Fibroblast of the aortic adventitia (primary cell): ENCODE measurements at places on chromosomes 3 and 15.

- DNase-seq, result no peak
Observed at GRCh38 chr3:82509106-82509842, 747.8 kb upstream of the GBE1 start.

GRCh38 chr3:159082519-159082918 is 280.7 kb downstream of the MFSD1 start:
- no peak for DNase-seq

DNA sequence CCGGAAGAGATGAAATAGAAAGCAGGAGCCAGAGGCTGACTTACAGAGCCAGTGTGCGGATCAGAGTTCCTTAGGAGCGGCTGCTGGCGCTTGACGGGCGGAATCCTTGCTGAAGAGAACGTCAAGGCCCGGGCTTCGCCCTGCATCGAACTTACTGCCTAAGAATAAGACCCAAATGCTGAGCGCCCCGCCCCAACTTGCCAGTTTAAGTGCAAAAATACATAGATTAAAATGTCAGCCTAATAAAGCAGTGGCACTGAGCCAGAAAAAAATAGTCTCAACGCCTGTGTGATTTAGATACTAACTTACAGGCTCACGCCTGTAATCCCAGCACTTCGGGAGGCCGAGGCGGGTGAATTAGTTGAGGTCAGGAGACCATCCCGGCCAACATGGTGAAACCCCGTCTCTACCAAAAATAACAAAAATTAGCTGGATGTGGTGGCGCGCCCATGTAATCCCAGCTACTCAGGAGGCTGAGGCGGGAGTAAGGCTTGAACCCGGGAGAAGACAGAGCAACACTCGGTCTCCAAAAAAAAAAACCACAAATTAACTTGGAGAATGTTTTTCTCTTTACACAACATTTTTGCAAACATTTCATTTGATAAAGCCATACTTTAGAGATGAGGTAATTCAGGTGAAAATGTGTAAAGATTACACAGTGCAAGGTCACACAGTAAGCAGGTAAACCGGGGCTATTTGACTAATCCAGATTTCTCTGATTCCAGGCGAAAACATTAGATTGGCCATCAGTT is 1.2 kb upstream of the UBP1 start:
- DNase-seq, result no peak

DNA sequence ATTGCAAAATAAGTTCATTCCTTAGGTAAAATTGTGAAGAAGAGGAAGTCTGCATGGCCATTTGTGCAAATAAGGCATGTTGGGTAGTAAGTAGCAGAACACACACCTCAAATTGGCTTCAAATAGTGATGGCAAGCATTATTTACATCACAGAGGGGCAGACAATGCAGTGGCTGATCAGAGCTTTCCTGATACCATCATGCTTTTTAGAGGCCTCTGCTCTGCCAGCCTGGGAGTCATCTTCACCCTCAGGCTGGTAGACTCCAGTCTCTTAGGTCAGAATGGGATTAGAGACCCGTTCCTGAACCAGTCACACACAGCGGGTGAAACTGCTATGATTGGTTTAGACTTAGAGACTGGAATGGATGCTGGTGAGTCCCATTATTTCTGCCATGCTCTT is 396.0 kb upstream of the MCTP2 start:
- DNase-seq, result no peak

DNA sequence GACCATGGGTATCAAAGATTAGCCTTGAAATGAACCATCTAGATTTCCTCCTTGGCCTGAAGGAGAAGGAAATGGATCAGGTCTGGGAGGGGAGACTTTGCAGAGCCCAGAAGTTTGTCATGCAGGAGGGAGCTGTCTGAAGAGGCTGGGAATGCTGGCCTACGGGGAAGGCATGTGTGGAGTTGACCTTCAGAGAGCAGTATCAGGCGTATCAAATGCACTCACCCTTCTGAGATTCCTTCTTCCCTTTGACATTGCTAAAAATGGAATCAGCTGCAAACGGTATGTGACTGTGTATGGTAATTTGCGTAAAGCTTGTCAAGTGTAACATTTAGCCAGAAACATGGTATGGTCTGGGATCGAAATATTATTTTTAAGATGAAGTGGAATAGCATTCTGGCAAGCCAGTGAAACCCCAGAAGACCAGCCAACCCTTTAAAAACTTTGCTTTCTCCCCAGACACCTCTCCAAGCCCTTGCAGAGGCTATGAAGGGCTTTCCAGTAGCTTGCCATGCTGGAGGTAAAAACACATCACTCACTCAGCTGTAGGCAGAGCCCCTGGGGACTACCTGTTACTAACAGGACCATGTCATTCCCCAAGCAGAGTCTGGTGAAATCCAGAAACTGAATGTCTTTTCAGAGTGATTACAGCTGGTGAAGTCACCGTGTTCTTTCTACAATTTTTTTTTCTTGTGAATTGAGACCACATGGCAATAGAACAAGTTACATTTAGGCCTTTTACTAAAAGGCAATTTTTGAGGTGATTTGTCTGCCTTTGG is 174.7 kb upstream of the SLC24A5 start:
- no peak for DNase-seq

DNA sequence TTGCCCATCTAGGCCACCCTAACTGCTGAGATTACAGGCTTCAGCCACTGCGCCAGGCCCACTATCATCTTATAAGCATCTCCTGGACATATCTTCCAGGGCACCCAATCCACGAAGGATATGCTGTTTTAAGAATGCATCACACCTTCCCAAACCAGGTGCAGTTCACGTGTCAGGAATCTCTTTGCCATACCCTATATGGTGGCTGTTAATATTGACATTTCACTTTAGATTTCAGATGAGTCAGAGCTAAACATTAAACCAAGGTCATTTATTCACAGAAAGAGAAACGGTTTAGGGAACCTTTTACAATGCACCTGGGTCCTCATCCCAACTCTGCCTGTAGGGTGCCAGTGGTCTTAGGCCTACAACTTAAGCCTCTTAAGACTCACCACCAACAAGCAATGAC is 85.7 kb downstream of the TBL1XR1 start:
- DNase-seq, result no peak

- no peak for DNase-seq
Observed at GRCh38 chr3:69553888-69554287, 168.0 kb upstream of the FRMD4B start.

DNA sequence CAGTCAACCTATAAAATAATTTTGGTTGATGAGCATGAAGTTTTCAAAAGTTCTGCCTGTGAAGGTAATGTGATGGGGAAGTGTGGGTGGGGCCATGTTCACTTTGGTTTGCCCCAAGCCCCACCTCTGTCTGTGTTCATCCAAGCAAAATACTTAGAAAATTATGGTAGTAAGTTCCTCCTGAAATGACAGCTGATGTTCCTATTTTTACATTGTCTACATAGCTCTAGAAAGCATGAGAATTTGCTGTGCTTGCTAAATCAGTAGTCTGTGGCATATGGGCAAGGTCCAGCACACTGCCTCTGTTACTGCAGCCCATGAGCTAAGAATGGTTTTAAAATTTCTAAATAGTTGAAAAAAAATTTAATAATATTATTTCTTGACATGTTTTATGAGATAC is 21.9 kb upstream of the CP start:
- DNase-seq, result no peak

- DNase-seq, result no peak
Observed at GRCh38 chr15:41852736-41853590, 14.3 kb downstream of the PLA2G4B start.

DNA sequence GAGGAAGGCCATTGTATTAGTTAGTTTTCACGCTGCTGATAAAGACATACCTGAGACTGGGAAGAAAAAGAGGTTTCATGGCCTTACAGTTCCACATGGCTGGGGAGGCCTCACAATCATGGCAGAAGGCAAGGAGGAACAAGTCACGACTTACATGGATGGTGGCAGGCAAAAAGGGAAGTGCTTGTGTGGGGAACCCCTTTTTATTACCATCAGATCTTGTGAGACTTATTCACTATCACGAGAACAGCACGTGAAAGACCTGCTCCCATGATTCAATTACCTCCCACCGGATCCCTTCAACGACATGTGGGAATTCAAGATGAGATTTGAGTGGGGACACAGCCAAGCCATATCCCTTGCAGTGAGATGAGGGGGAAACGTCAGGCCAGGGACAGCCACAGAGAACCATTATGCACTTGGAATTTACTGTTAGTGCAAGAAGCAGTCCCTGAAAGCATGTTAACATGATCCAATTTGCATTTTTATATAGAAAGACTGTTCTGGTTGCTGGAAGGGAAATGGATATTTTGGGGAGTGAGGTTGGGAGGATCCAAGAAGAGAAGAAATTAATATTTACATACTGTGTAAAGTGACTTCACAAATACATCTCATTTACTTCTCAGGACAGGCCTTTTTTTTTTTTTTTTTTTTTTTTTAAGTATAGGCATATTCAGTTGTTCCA is 87.1 kb downstream of the ARNT2 start:
- no peak for DNase-seq

DNA sequence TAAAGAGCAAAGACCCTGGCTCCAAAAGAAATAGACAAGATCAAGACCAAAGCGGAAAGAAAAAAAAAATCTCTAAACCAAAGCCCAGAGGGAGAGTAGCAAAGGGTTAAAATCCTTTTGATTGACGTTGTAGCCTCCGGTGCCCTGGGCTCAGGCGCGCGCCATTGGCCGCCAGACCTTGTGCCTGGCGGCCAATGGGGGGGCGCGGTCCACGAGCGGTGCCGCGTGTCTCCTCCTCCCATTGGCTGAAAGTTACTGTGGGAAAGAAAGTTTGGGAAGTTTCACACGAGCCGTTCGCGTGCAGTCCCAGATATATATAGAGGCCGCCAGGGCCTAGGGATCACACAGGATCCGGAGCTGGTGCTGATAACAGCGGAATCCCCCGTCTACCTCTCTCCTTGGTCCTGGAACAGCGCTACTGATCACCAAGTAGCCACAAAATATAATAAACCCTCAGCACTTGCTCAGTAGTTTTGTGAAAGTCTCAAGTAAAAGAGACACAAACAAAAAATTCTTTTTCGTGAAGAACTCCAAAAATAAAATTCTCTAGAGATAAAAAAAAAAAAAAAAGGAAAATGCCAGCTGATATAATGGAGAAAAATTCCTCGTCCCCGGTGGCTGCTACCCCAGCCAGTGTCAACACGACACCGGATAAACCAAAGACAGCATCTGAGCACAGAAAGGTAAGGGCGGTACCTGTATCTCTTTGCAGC is at the start of gene HES1:
Gene HES1, plus strand, starts transcription at position 343 of the 713 bp plus-strand sequence. Its CDS starts 233 bp downstream, at position 576.
- DNase-seq, result peak; percentile 97

GRCh38 chr15:48647962-48648361 is 2.5 kb upstream of the FBN1 start:
- DNase-seq, result peak; percentile 70

DNA sequence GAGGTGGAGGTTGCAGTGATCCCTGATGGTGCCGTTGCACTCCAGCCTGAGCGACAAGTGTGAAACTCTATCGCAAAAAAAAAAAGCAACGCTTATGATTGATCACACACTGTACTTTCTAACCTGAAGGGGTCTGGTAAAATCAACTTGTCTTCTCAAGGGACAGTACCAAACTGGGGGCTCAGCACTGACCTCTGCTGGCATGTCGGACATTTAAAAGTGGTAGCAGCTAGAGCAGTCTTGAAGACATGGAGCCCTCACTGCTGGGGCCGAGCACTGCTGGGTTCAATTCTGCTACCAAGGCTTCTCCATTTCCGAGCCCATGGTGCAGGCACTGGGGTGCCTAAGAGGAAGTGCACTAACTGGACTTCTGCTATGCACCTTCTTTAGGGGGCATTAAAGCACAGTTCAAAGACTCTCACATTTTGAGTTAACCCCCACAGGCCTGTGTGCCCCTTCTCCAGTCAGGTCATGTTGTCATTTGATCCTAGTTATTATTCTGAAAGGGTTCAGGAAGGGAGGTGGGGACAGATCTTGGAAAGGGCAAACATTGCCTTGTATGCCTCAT is 26.4 kb upstream of the LAMP3 start:
- no peak for DNase-seq

- DNase-seq, result no peak
Observed at GRCh38 chr3:5298453-5298852, 110.9 kb downstream of the EDEM1 start.

DNA sequence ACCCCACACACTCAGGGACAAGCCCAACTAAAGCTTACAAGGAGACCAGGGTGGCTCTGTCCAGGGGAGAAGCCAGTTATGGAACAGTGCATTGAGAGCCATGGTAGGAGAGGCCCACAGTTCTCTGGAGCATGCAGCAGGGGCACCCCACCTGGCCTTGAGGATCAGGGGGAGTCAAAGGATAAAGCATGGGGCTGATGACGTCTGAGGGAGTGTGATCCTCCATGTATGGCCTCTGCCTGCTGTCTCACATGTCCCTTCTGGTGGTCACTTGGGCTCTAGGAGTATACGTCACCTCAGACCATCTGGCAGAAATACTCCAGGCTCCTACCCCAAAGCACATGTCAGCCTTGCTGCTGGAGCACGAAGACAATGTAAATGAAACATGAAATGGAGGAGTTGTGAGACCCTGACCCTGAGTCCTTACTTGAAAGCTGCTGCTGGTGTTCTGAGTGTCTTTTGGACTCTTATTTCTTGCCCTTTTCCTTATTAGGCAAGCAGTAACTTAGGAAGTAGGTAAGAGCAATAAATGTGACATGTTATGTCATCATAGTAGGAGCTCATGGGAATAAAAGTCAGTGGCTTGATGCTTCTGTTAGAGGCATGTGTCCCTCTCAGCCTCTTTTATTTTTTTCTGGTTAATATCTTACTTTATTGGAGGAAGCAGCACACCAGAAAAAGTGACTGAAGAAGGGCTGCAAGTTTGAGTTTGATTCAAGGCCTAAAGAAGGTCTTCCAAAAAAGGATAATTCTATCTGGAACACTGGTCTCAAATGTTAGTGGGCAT is 15.5 kb downstream of the SRPRB start:
- no peak for DNase-seq

GRCh38 chr3:159731254-159731653 is 257.4 kb upstream of the IL12A start:
- DNase-seq, result no peak

- no peak for DNase-seq
Observed at GRCh38 chr15:64763874-64764273, 11.5 kb downstream of the RBPMS2 start.

DNA sequence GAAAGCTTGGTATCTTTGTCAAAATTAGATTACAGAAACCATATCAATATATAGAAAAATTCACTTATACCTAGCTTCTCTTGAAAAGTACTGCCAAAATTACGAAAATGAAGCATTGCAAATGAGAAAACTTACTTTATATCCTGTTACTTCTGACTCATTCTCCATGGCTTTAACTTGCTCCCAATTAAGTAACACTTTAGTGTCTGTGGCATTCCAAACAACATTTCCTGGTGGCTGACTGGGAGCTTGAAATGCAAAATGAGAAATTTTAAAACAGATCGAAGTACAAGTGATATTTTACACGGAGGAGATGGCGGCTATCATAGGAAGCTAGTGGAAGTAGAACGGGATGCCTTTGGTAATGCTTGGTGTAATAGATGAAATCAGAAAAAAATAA is 347.3 kb downstream of the CNTN3 start:
- peak; percentile 19 for DNase-seq
